ENCODE measurements at places on chromosomes 3 and 15.

- DNase-seq, result no peak
Measured at GRCh38 chr15:33304924-33305323, 5.8 kb upstream of the RYR3 start.

- DNase-seq, result no peak
Measured at GRCh38 chr3:29679944-29680343, 399.1 kb downstream of the RBMS3 start.

DNA sequence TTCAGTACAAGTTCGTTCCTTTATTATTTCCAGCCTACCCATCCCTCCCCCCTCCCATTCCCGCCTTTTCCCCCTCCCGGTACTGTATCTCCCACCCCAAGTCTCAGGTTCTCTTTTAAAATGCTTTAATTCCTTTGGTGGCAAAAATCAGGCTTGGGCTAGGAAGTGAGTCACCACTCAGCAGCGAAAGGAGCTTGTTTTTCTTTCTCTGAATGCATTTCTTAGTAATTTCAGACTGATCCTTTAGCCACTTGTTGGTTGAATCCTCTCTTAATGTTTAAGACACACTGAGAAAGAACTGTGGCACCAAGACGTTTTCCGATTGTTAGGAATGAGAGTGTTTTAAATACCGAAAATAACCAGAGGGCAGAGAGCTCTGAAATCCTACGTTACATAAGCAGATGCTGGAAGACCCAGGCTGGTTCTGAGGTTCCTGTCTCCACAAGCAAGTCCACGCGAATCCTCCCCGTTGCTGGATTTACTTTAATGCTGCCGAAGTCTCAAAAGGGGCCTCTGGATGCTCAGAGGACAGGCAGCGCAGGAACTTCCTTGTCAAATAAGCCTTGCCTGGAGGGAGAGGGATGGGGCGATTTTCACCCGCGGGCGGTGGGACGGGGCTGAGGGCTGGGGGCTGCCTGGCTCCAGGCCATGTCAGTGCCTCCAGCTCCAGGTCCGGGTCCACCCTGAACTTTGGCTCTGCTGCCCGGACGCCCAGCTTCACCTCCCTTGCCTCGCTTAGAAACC, 854 bp upstream of the COL8A1 start:
- peak; percentile 4 for DNase-seq

DNA sequence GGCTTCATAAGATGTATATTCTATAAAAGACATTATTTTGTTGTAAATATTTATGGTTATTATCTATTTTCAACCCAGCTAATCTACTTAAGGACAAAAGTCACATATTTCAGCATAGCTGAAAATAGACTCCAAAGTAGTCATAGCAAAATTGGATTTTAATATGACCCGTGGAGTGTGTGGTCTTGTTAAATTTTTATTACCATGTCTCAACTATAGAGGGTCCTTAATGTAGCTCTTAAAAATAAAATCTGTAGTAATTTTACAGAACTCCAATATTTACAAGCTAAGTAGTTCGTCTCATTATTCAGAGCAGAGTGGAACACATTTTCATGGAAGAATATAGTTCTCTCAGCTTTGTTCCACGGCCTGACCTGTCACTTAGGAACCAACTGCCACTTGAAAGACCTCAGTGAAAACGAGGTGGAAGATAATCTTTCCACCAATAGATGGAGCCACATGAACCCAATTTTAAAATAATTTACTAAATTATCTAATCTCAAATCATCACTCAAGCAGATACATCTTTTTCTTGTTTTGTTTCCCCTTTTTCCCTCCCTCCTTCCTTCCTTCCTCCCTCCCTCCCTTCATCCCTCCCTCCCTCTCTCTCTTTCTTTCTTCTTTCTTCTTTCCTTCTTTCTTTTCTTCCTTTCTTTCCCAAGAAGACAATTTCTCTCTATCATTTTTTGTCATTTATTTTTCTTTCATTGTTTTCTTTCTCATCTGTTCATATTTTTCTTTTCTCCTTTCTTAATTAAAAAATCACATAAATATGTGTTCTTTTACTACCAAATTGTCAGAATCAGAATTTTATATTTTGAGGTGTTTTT, 97.2 kb downstream of the CLDN1 start:
- peak; percentile 32 for DNase-seq

- no peak for DNase-seq
Measured at GRCh38 chr3:114519415-114519814, 225.6 kb downstream of the TIGIT start.

DNA sequence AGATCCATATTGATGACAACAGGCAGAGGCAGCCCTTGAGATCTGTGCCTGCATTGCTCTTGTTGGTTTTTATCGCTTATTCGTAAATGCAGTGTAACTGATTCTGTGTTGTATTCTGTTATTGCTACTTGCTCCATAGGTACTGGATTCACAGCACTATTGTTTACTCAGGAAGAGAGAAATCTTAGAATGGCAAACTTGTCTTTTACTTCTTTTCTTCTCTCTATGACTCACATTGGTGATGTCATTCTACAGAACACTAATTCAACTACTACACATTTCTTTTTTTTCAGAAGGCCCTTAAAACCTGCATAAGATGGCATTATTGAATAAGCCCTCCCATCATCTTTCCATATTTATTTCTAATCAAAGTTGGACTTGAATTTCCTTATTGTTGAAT, 201.0 kb upstream of the GBE1 start:
- no peak for DNase-seq

- DNase-seq, result no peak
Measured at GRCh38 chr3:72451841-72452240, 396.4 kb downstream of the SHQ1 start.

DNA sequence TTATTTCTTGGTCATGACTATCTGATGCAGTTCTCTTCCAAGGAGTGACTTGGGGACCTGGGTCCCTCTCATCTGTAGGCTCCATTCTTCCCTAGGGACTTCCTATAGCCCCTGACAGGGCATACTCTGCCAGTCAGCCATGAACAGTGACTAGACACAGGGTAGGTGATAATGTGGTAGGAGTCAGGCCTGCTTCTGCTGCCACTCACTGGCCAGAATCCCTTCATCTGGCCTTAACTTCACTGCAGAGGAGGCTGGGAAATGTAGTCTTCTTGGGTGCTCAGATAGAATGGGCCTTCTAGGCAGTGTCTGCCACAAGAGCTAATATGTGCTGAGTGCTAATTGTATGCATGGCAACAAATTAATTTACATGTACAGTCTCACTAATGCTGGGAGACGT, 84.5 kb downstream of the CACNA2D3 start:
- DNase-seq, result no peak

- no peak for DNase-seq
Measured at GRCh38 chr3:25372167-25372566, 55.9 kb upstream of the RARB start.

GRCh38 chr15:52360229-52361203, 64.9 kb upstream of the MYO5C start:
- no peak for DNase-seq

DNA sequence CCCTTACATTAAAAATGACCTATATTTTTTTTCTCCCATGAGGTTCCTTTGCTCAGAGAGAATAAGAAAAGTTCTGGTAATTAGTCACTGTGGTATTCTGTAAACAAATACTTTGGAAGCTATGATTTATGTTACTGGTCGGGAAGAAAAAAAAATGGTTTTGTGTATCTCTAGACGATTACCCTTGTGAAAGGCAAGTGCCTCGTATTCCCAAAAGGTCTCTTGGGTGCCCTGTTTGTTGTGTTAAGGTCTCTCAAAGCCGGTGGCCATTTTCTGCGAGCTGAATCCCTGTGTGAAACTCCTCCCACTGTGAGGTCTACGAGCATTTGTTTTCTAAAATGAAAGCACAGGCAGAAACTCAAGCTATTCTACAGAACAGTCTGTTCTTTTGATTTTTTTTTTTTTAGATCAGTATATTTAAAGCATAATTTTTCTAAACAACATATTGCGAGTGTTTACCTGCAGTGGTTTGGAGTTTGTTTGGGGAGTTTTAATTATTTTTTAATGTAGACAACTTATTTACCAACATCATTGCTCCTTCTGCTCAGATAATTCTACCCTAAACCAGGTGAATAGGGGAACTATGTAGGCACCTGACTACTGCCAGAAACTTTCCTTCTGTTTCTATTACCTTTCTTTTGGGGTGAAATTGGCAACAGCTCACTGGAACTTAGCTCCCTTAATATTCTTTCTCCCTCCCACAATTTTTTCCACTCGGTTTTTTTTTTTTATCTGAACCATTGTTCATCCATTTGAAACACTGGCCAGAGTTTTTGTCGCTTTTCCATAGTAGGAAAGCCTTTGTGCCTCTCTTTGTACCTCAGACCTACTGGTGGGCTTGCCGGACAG, 44.0 kb downstream of the ZBTB38 start:
- DNase-seq, result no peak

DNA sequence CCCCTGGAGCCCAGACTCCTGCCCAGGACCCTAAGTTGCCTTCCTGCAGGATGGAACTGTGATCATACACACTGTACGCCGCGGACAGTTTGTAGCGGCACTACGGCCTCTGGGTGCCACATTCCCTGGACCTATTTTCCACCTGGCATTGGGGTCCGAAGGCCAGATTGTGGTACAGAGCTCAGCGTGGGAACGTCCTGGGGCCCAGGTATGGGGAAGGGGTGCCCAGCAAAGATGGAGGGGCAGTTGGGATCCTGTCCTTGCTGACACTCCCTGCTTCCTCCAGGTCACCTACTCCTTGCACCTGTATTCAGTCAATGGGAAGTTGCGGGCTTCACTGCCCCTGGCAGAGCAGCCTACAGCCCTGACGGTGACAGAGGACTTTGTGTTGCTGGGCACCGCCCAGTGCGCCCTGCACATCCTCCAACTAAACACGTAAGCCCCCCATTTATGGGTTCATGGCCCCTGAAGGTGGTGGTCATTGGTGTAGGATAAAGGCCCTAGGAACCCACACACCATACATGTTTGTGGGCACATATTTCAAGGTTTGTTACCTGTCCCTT, 28.8 kb downstream of the NBEAL2 start:
- no peak for DNase-seq

- DNase-seq, result no peak
Measured at GRCh38 chr3:155184011-155184410, 103.9 kb downstream of the MME start.

GRCh38 chr3:71208211-71209095, 375.1 kb downstream of the FOXP1 start:
- peak; percentile 94 for DNase-seq

DNA sequence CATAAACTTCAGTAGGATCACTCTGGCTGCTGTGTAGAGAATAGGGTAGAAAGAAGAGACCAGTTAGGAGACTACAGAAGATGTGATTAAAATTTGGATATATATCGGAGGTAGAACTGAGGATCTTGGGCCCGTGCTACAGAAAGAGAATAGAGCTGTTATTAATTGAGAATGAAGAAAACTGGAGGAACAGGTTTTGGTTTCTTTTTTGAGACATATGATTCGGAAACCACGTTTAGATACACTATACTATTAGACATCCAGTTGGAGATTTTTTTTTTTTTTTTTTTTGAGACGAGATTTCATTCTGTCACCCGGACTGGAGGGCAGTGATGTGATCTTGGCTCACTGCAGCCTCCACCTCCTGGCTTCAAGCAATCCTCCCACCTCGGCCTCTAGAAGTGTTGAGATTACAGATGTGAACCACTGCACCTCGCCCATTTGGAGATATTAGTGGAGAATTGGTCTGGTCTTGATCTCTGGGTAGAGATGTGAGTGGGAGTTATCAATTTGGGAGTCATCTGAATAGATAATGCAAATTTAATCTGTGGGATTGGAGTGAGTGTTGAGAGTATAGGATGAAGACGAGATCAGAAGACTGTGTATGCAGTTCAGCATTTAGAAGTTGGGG, 50.9 kb downstream of the TCF12 start:
- DNase-seq, result no peak

- DNase-seq, result no peak
Measured at GRCh38 chr15:35827911-35828310, 281.9 kb upstream of the DPH6 start.

GRCh38 chr15:53827355-53827754, 67.9 kb upstream of the WDR72 start:
- no peak for DNase-seq

DNA sequence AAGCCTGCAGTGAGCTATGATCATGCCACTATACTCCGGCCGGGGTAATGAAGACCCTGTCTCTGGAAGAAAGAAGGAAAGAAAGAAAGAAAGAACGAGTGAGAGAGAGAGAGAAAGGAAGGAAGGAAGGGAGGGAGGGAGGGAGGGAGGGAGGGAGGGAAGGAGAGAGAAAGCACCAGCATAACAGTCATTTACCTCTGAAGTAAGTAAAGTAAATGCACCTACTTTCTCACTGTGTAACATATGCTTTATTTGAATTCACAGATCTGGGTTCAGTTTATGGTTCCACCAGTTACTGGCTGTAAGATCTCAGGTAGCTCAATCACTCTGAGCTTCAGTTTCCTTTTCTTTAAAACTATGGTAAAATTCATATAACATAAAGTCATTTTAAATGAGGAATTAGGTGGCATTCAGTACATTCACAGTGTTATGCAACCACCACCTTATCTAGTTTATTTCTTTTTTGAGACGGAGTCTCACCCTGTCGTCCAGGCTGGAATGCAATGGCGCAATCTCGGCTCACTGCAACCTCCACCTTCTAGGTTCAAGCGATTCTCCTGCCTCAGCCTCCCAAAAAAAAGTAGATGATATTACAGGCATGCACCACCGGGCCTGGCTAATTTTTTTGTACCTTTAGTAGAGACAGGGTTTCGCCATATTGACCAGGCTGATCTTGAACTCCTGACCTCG, 16.1 kb upstream of the RAD54L2 start:
- DNase-seq, result no peak

- no peak for DNase-seq
Measured at GRCh38 chr3:156826144-156826895, at the start of gene LEKR1. TSS of gene LEKR1 (plus strand) at chr3:156826353. CDS start at chr3:156829330, 2,977 bp downstream.

GRCh38 chr3:126125781-126126251, 41.9 kb upstream of the SLC41A3 start:
- DNase-seq, result no peak

GRCh38 chr3:149453140-149453805, 21.2 kb upstream of the TM4SF4 start:
- DNase-seq, result no peak

DNA sequence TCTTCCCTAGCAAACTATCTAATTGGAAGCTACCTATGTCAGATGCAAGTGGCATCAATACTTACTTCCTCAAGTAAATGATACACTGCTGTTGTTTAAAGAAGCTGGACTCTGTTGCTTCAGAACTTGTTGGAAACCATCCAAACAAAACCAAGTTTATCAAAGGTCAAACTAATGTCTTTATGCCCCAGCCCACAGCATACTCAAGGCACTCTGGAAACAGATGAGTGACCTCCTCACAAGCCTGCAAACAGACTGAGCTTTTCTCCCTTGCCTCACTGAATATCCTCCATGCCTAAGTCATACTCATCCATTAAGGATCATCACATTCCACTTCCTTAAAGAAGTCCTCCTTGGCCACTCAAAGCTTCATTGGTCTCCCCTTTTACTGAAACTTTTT, 107.4 kb upstream of the ACP3 start:
- DNase-seq, result no peak

DNA sequence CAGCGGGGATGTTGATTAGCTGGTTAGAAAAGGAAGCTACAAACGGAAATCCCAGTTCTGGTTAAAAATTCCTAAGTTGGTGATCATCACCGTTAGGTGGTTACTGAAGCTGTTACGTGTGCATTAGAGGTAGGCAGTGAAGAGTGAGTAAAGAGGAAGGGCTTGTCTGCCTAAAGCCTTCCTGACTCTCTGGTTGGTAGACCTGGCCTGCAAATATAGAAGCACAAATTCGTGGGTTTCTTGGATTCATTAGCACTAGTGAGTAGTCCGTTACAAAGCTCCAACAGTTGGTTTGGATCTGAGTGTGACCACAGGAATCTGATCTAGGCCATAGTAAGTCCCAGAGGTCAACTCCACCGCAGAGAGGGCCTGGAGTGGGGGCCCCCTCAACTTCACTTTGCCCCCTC, 174.0 kb upstream of the TP63 start:
- DNase-seq, result no peak

Data from KBM-7 (cell line).